ENCODE measurements at places on chromosomes 3 and 15.

DNA sequence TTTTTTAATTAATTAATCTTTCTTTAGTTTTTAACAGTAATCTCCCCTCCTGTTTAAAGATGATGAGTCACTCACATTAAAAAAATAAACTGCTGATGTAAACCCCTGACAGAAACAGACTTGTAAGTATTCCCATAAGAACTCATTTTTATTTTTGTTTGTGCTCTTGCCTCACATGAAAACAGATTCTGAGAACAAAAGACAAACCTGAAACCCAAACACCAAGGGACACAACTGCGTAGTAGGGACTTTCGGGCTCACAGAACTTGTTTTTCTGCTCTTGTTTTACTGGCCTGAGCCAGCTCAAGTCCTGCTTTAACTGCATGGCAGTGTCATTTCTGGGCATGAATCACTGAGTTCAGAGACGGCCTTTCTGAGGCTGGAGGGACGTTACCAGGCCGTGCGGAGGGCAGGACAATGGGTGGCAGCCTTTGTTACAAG lies 600.8 kb downstream of the FOXP1 start:
- DNase-seq = no peak

DNA sequence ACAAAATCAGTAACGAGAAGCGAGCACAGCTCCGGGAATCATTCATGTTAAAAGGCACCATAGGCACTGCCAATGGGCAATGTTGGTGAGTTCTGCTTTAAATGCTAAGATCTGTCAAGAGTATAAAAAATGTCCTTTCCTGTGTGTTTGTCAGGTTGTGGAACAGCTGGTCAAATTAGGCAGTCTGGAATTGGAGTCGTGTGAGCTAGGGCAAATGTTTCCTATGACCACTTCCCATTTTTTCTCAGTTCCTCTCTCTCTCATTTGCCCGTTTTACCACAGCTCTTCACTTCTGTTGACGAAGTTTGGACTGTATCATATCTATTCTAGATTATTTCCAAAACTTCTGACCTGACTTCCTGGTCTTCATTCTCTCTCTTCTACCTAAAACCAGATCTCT lies 60.8 kb upstream of the GOLIM4 start:
- DNase-seq = no peak

- no peak for DNase-seq
Measured at GRCh38 chr15:67524235-67524634, 3.3 kb downstream of the C15orf61 start.

GRCh38 chr3:57864853-57865252 lies 108.7 kb downstream of the SLMAP start:
- no peak for DNase-seq

GRCh38 chr3:105364128-105364527 lies 2.6 kb upstream of the ALCAM start:
- DNase-seq = no peak

- no peak for DNase-seq
Measured at GRCh38 chr3:111601810-111602209, 6.7 kb upstream of the ZBED2 start.

GRCh38 chr15:70852501-70853317 lies 1.2 kb downstream of the LARP6 start:
- DNase-seq = no peak

DNA sequence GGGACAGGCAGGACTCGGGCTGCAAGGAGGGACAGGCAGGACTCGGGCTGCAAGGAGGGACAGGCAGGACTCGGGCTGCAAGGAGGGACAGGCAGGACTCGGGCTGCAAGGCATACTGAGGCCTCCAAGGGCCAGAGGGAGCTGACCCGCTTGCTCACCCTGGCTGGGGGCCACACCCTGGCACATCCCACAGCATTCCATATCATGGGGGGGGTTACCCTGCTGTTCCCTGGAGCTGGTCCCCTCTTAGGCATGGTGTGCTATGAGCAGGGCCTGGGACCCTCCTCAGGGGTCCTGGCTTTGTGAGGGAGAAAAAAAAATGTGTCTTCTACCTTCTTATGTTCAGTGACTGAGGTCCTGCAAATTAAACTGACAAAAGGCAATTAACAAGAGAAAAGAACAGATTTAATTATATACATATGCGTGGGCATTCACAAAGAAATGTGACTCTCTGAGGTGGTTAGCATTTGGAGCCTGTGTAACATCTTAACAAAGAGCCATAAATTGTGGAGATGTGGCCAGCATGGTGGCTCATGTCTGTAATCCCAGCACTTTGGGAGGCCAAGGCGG lies 97.6 kb upstream of the ALDH1A3 start:
- DNase-seq = no peak

GRCh38 chr15:44500555-44500954 lies 36.4 kb upstream of the EIF3J start:
- no peak for DNase-seq

DNA sequence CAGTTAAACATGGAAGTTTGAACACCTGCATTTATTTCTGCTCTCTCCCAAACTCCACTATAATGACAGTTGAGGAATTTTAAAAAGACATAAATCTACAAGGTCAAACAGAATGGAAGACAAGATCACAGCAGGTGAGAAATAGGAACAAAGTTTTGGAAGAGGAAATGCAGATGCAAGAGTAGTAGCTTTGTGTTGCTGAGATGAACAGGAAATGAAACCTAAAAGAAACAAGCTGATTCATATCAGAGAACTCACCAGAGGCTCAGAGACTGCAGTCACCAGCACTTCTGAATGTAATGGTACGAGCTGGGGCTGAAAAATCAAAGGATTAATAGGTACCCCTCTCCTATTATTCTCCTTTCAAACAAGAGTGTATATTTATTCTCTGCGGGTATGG lies 459.9 kb downstream of the RAP2B start:
- DNase-seq = peak; percentile 6

DNA sequence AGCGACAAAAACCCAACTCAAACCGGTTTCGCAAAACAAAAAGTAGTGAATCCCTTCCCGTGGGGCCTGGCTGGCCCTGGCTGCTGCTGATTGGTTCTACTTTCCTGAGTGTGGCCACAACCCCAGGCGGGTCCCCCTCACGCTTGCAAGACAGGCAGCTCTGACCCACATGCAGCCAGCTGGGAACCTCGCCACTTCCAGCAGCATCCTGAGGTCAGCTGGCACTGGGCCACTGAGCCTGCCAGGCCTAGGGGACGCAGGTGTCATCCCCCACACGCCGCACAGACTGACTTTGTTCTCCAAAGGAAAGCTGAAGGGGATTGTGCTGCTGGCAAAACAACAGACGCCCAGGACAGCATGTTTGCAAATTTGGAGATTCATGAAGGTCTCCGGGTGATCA lies 111.1 kb downstream of the TPRA1 start:
- no peak for DNase-seq

DNA sequence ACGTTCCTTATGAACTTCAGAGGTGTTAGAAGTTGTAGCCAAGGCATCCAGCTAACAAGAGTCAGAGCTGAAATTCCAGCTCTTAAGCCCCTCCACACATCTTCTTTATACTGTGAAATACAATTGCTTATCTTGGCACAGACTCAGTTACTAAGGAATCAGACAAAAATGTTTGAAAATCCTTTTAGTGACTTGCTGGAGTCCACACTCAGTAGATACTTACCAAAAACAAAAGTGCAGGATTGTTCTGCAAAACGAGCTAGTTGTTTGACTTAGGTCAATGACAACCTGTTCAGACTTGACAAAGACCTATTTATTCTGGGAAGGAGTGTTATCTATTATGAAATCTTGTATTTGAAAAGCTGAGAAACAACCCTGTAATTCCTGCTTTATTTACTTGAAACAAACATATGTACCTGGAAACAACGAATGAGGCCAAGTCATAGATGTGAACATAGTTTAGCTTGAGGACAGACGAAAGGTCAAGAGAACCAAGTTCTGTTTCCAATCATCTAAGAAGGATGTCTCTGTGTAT lies 38.5 kb downstream of the B3GNT5 start:
- DNase-seq = no peak

GRCh38 chr3:37338500-37338899 lies 164.1 kb upstream of the LRRFIP2 start:
- no peak for DNase-seq

DNA sequence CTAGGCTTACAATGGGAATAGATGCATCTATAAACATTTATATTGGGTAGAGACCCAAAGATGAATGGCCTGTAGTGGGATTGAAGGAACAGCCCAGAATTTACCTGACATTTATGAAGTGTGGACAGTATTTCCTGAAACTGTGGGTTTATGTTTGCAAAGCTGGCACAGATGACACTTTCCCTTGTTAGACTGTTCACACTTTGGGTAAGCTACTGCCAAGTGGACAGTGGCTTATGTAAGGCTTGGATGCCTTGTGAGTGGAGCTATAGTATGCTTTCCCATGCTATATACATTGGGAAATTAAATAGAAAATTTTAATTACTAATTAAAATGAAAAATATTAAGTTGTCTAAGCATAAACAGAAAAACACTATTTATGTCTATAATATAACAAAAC lies 48.5 kb downstream of the STARD9 start:
- DNase-seq = no peak

GRCh38 chr15:77243716-77244401 lies 172.9 kb upstream of the TSPAN3 start:
- peak; percentile 16 for DNase-seq

DNA sequence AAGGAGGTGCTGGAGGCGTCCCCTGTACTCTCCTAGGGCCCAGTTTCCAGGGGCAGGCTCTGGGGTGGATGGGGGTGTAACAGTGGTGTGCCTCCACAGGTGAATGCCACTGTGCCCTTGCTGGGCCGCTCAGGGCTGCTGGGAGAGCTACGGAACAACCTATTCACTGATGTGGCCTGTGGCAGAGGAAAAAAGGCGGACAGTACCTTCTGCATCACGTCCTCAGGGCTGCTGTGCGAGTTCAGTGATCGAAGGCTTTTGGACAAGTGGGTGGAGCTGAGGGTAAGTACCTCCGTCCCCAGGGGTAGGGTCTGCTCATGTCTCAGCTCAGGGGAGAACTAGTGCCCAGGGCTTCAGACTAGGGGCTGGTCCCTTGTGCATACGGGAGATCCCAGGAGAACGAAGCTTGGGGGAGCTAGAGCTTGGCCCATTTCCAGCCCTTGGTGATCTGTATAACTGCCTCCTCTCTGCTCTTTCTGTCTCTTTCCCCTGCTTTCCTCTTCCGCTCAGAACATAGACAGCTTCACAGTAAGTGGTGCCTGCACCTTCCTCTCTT lies 15.0 kb upstream of the JMJD7 start:
- no peak for DNase-seq

- DNase-seq = no peak
Measured at GRCh38 chr15:29337156-29337959, 67.7 kb upstream of the NSMCE3 start.

DNA sequence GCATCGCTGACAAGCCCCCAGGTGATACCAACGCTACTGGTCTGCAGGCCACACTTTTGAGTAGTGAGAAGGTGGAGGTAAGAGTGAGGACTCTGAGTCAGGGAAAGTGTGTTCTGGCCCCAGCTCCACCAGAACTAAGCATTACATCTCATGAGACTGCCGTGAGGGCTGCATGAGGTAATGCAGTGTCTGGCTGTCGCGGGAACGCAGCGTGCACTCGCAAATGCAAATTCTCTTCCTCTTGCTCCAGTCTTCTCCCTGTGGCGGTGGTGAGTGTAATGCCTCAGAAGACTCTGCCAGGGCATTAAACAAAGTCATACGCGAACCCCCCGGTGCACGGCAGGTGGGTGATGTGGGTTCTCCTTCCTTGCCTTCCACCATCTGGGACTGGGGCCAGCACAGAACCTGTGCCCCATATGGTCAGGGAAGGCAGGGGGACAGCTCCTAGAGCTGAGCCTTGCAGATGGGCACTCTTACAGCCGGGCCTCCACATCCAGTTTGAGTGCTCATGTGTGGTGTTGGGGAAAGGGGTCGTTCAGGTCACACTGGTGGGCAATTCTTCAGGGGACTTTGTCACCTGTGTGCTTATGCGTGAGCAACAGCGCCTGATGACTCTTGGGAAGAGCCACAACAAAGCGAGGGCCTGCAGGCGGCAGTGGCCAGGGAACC lies 175.8 kb downstream of the XXYLT1 start:
- peak; percentile 82 for DNase-seq

- DNase-seq = peak; percentile 71
Measured at GRCh38 chr15:40550341-40551037, 14.4 kb downstream of the CCDC32 start.

- no peak for DNase-seq
Measured at GRCh38 chr15:94256511-94256910, 25.1 kb downstream of the MCTP2 start.

GRCh38 chr3:160678292-160678842 lies 1.4 kb downstream of the ARL14 start:
- DNase-seq = no peak

DNA sequence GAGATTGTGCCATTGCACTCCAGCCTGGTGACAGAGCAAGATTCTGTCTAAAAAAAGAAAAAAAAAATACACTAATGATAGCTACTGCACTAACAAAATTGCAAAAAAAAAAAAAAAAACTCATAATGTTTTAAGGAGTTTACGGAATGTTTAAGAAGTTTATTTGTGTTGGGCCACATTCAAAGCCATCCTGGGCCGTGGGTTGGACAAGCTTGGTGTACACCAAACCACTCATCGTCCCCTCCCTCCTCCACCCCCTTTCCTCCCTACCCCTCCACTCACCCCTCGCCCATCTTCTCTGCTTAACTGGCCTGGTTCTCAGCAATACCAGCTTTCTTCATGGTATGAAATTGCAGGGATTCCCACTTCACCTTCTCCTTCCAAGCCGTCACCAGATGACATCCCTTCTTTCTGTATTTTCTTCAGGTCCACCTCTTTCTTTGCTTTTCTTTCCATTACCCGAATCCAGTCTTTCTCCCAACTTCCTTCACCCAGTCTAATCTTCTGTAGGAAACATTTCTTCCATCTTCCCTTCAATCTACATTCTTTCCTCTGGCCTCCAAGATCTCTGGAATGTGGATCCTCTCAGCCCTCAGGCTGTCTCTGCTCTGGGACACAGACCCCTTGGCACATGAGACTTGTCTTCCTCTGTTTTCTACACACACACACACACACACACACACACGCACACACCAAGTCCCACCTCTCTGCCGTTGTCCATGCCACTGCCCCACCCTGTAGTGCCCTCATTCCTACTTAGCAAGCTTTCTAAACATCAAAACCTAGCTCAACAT lies 3.5 kb upstream of the MESP1 start:
- DNase-seq = no peak

DNA sequence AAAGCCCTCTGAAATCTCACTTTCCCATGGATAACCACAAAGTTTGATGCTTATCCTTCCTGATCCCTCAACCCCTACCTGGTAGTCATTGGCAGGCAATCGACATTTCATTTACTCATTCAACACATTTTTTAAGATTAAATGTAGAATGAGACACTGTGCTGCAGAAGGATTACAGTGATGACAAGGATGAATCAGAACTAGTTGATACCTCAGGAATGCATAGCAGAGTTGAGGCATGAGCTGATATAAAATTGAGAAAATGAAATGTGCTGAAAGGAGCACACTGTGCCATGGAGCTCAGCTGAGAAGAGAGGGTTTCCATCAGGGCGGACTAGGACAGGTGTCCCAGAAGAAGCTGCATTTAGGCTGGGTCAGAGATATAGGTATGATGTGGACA lies 48.9 kb upstream of the ACTL6A start:
- DNase-seq = no peak

- no peak for DNase-seq
Measured at GRCh38 chr15:89958107-89958805, 42.9 kb upstream of the ZNF710 start.

- no peak for DNase-seq
Measured at GRCh38 chr3:188282871-188283270, 128.9 kb downstream of the LPP start.

- no peak for DNase-seq
Measured at GRCh38 chr3:138200424-138200823, 13.3 kb downstream of the ARMC8 start.

GRCh38 chr3:178263236-178263916 lies 272.9 kb upstream of the KCNMB2 start:
- DNase-seq = no peak
